Effector CD4-positive, alpha-beta T cell (primary cell): ENCODE measurements at places on chromosomes 2 and 18.

DNA sequence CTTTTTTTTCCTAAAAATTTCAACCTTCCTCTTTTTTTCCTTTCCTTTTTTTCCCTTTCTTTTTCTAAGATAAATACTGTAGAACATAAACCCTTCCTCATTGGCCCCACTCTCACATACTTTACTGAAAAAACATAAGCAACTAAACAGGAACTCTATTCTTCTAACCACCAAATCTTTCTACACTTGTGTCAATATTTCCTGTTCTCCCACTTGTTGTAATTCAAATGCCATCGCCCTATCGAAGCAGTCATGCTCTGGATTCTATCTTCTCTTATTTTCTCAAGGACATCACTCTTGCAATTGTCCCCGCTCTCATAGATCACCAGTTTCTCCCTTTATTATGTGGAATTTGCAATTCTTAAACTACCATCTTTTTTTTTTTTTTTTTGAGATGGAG lies 20.2 kb upstream of the SSB start:
- no peak for DNase-seq

GRCh38 chr2:164943289-164943688 lies 12.0 kb downstream of the SLC38A11 start:
- no peak for DNase-seq

GRCh38 chr2:191526091-191526490 lies 151.8 kb upstream of the NABP1 start:
- no peak for DNase-seq

DNA sequence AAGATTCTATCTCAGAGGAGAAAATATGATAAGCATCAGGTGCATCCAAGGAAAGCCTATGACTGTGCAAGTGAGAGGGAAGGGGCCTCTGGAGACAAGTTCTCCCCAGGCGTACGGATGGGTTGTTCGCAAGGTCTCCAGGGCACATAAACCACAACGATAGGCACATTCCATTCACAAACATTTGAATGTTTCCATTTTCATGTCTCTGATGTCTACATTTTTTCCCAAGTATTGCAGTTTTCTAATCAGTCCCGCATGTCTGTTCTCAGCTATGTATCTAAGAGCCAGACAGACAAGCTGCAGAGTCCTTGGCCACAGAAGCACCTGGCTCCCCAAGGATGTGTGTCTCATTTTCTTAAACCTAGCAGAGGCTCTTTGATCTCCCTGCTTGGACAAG lies 28.0 kb downstream of the OSR1 start:
- DNase-seq, result no peak

GRCh38 chr2:217193431-217194340 lies 333.8 kb upstream of the TNP1 start:
- no peak for DNase-seq

DNA sequence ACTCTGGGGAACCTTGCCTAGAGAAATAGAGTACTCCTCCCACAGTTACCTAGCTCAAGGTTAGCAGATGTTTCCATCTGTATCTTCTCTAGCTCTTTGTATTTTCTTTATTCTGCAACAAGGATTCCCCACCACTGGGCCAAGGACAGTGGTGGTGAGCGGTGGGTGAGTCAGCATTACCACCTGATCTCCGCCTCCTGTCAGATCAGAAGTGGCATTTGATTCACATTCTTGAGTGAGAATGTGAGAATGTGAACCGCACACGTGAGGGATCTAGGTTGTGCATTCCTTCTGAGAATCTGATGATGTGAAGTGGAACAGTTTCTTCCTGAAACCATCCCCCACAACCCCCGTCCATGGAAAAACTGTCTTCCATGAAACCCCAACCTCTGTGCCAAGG lies 9.0 kb downstream of the EPB41L3 start:
- DNase-seq, result no peak

- no peak for DNase-seq
Observed at GRCh38 chr2:99987160-99987559, 155.2 kb downstream of the AFF3 start.

GRCh38 chr2:238424313-238424700 lies 2.4 kb upstream of the ASB1 start:
- no peak for DNase-seq

- DNase-seq, result no peak
Observed at GRCh38 chr2:113905886-113906285, 16.0 kb downstream of the ACTR3 start.

DNA sequence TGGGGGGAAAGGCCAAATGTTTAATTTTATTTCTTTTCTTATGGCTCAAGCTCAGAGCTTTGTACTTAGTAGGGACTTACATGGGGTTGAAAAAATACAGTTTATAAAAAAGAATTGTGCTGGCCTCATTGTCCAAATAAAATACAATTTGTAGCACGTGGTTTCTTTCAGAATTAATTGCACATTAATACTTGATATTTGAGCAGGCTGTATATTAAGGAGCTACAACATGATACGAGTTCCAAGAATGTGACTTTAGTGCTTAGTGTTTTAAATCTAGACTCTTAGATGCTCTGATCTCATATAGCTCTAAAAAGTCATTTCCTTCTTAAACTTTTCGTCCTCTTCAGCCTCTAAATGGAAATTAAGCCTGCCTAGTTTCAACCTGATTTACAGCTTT lies 46.4 kb upstream of the RASGRP3 start:
- DNase-seq, result no peak

DNA sequence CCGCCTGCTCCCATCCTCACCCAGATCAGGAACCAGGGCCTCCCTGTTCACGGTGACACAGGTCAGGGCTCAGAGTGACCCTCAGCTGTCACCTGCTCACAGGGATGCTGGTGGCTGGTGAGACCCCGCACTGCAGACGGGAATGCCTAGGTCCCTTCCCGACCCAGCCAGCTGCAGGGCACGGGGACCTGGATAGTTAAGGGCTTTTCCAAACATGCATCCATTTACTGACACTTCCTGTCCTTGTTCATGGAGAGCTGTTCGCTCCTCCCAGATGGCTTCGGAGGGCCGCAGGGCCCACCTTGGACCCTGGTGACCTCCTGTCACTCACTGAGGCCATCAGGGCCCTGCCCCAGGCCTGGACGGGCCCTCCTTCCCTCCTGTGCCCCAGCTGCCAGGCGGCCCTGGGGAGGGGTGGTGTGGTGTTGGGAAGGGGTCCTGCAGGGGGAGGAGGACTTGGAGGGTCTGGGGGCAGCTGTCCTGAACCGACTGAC lies 31.7 kb downstream of the GPC1 start:
- no peak for DNase-seq

DNA sequence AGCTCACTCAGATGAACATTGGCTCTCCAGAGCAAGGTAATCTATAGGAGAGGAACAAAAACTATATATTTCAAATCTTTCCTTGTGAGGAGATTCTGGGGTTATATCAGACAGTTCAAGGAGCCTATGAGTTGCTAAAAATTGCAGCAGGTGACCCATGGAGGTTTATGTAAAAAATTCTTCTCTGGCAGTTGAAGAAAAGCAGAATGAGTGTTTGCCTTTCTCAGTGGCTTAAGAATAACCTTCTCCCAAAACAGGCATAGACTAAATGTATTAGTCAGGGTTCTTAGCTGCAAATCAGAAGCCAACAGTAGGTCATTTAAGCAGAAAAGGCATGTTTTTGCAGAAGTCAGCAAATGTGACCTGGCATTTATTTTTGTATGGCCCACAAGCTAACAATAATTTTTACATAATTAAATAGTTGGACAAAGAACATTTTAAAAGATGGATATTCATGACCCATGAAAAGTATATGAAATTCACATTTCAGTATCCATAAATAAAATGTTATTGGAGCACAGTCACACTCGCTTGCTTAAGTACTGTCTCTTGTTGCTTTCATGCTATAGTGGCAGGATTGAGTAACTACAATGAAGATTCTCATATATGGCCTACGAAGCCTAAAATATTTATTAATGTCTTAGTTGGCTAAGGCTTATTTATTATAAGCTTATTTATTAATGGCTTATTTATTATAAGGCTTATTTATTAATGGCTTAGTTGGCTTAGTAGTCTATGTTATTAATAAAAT lies 93.4 kb upstream of the TLK1 start:
- DNase-seq, result no peak

DNA sequence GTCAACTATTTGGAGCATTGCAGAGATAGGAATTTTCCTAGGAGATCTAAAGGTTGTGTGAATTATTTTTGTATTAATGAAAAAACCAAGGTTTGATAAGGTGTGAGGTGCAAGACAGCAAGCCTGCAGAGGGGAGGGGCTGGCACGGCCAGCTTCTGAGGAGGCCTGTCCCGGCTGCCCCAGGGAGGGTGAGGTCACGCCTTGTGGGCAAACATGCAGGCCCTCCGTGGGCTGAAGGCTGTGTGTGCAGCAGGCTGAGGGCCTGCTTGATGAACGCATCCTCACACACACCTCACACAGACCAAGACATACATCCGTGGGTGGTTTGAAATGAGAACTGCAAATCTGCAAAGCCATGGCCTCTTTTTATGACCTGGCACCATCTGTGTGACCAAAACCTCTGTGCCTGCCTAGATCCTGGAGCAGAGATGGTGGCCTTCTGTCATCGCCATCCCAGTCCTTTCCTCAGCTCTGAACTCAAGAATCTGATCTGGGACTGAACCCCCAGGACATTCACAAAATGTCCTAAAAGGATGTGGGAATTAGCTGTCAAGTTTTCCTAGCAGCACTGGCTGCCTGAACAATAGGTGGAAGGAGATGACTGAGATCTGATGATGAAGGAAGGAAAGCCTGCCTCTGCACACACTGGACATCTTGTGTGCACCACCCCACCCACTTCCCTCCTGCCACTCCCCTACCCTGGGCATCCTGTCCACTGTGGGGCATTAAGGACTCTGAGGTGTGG lies 102.4 kb upstream of the MGAT4A start:
- DNase-seq, result no peak

DNA sequence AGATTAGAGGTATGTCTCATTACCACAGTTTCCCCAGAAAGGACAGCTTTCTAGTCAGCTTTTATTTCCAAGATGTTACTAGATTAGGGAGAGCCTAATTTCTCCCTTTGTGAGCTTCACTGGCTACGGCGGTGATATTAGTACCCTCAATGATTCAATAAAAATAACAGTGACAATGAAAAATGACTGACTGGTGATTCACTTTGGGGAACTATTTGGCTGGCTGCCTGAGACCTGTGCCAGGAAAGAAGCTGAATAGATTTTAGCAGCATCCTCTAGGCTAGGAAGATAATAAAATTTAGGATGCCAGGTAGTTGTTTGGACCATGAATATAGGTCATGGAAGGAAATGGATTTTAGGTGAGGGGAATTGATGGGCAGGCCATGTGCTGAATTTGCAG lies 178.7 kb downstream of the FMNL2 start:
- DNase-seq, result no peak

GRCh38 chr2:29360016-29360784 lies 245.0 kb downstream of the CLIP4 start:
- no peak for DNase-seq

DNA sequence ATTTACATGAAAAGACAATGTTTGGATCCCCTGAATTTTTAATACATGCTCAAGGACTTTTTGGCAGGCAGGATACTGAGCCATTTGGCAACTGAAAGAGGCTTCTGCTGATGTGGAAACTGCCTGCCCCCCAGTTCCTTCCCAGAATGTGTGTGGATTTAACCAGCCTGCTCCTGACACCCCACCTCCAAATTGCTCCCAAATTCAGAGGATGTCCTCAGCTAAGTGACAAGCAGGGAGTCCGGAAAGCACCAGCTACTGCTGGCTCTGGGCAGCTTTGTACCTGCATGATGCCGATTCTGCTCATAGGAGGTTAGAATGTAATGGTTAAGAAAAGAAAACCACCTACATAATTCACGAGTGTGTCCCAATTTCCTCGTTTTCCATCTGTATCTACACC lies 197.5 kb downstream of the CDH20 start:
- DNase-seq, result no peak

DNA sequence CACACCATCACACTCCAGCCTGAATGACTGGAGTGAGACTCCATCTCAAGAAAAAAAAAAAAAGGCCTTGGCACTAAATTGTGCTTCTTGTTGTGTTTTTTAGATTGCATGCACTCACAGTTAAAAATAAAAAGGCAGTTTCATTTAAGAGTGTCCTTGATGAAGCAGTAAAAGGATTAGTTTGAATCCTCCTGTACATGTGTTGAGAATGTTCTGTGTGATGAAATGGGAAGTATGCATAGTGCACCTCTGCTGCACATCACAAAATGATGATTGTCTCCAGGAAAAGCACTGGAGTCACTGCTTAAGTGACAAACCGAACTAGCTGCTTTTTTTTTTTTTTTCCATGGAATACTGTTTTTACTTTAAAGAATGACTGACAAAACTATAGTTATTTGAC lies 23.1 kb downstream of the DYSF start:
- no peak for DNase-seq

- DNase-seq, result no peak
Observed at GRCh38 chr18:4394700-4395099, 60.4 kb downstream of the DLGAP1 start.
